ENCODE measurements at places on chromosomes 3 and 15.
A peak's percentile ranks its signal among the peaks of the same experiment; 100 is the strongest.

GRCh38 chr3:172153335-172153861, 114.0 kb downstream of the FNDC3B start:
- DNase-seq, result peak; percentile 97

GRCh38 chr3:111434941-111435622, 106.9 kb upstream of the CD96 start:
- no peak for DNase-seq

DNA sequence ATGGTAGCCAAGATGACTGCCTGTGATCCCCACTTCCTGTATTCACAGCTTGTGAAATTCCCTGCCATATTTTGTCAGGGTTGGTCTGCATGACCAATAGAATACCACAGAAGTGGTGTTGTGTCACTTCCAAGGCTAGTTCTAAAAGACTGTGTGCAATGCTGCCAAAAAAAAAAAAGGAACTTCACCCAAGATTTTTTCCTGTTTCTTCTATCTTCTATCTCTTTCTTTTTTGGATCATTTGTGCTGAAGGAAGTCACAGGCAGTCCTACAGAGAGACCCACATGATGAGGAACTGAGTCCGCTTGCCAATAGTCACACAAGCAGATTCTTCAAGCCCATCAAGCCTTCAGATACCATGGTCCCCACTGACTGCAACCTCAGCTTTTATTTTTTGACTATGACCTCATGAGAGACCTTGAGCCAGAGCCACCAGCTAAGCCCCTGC, 18.1 kb upstream of the RAF1 start:
- peak; percentile 69 for DNase-seq

GRCh38 chr3:72405943-72406566, 442.2 kb downstream of the SHQ1 start:
- DNase-seq, result no peak

DNA sequence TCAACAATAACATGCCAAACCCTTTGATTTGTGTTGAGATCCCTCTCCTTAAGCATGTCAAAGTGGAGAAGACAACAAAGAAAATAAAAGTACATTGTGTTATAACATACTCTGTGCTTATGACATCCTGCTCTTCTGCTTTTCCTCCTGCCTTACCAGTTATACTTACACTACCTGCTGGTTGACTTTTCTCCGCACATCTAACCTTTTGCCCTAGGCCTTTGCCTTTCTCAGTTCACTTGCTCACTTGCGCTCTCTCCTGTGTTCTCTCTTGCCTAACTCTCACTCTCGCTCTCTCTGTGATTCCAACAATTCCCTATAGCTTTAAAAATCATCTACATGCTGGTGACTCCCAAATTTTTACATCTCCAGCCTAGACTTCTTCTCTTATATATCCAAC, 5.7 kb downstream of the DNAH12 start:
- no peak for DNase-seq

DNA sequence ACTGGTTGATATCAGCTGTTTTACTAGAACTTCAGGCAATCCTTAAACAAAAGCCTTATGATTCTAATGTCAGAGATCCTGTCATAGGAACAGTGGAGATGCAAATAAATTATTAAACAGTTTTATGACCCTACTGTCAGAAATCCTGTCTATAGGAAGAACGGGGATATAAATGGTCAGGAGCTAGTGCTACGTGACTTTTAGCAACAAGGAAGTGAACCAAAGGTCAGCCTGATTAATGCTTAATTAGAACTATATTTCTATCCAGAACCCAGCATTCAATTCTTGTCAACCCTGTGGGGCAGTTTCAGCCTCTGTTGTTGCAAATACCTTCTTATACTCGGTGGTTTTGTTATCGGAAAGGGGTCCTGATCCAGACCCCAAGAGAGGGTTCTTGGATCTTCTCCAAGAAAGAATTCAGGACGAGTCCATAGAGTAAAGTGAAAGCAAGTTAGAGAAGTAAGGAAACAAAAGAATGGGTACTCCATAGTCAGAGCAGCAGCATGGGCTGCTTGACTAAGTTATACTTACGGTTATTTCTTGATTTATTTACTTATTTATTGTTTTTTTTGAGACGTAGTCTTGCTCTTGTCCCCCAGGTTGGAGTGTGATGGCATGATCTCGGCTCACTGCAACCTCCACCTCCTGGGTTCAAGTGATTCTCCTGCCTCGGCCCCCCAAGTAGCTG, 59.9 kb upstream of the RNU6-1 start:
- no peak for DNase-seq

DNA sequence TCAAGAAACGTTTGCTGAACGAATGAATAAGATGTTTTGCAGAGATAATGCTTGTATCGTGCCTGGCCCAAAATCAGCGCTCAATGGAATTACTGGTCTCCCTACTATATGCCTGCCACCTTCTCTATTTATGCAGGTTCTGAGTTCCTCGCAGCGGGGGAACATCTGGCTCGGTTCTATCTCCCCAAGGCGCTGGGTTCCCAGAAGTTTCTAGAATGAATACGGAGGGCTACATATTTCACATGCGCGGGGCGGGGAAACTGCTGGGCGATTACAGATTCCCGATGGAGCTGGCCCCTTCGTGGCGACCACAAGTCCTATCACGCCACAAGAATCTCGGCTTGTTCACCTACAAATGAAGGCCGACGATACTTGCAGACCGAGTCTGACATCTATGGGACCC, 411 bp upstream of the EIF2B5 start:
- DNase-seq, result peak; percentile 2

GRCh38 chr3:58989163-58989562, 60.7 kb downstream of the CFAP20DC start:
- DNase-seq, result peak; percentile 75

GRCh38 chr3:129119365-129120100, 2.1 kb downstream of the RAB43 start:
- no peak for DNase-seq

DNA sequence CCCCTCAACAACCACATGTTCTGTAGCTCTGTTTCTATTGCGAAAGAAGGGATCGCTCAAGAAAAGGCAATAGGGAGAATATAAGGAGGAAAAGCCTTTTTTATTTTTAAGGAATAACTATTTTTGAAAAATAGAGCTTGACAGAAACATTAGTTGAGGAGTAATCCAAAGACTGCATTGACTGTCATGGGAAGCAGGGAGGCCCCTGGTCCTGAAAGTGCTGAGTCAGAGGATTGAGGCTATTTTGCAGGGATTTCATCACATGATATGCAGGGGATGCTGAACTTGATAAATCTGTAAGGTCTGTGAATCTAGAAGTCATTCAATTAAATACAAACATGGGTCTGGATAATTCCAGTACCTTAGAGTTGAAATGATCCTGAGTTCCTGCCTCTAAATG, 92.0 kb downstream of the MTHFS start:
- DNase-seq, result peak; percentile 30

DNA sequence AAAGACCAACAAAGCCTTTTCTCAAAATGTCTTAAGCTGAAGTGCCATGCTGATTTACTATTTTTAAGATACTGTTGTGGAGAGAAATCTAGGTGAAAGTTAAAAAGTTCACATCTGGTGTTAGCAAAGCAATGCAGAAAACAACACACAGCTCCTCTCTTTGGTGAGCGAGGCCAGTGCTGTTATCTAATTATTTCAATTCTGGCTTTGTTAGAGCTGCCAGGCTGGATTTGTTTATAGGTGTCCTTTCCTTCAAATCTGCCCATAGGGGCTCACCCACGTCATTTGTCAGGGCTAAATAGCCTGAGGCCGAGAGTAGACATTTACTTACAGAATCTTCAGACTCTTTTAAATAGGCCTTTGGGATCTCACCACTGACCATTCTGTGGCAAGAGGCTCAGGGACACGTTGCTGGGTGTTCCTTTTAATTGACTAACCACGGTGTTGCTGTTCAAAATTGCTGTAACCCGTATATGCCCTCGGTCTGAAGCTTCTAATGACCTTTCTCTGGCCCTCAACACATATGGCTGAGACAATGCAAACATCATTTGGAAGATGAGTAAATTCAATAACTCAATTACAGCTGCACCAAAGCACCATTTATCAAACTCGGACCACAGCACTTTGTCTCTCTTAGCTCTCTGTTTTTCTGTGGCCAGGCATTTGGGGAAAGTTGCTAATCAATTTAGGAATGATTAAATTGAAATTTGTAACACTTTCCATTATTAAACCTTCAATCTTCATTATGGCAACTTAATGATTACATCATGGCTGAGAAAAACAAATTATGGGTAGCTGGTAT, 152.6 kb downstream of the PDZRN3 start:
- DNase-seq, result no peak

DNA sequence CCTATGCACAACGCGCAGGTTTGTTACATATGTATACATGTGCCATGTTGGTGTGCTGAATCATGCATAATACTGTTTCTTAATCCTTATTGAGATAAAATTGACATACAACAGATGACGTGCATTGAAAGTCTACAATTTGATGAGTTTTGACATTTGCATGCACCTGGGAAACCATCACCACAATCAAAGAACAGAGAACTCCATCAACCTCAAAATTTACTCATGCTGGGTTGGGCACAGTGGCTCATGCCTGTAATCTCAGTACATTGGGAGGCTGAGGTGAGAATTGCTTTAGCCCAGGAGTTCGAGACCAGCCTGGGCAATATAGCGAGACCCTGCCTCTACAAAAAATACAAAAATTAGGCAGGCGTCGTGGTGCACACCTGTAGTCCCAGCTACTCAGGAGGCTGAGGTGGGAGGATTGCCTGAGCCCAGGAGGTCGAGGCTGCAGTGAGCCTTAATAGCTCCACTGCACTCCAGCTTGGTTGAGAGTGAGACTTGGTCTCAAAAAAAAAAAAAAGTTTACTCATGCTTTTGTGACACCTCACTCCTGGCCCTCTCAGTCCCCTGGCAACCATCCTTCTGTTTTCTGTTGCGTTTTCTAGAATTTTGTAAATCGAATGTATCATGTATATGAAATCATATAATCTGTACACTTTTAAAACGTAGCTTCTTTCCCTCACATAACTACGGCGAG, 56.6 kb downstream of the BHLHE40 start:
- no peak for DNase-seq

- DNase-seq, result no peak
Measured at GRCh38 chr15:31314380-31314779, 12.3 kb upstream of the KLF13 start.

GRCh38 chr3:8298021-8298954, 203.3 kb upstream of the LMCD1 start:
- DNase-seq, result no peak

DNA sequence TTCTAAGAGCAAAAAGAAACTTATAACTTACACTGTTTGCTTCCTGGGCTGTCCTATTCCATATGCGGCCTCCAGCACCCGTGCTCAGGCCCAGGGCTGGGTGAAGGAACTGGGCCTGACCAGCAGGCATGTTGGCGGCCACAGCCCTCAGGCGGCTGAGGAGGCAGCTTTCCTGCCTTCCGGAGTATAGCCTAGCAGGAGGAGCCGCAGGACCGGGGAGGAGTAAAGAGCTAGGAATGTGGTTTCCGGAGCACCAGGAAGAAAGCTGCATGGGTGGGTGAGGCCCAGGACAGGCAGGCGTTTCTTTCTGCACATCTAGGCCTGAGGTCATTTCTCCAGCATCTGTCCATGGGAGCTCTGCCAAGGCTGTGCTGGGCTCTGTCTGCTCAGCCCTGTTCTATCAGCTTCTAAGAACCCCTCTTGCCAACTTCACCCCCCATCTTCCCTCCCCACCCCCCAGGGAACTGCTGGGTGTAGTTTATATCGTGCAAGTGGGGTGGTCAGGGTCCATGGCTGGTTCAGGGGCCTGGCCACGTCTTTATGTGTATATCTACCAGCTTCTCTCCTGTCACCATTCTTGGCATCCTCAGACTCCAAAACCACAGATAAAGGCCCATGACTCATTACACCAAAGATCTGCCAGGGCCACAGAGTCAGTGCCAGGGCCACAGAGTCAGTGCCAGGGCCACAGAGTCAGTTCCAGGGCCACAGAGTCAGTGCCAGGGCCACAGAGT, 7.8 kb upstream of the KIF7 start:
- peak; percentile 92 for DNase-seq

DNA sequence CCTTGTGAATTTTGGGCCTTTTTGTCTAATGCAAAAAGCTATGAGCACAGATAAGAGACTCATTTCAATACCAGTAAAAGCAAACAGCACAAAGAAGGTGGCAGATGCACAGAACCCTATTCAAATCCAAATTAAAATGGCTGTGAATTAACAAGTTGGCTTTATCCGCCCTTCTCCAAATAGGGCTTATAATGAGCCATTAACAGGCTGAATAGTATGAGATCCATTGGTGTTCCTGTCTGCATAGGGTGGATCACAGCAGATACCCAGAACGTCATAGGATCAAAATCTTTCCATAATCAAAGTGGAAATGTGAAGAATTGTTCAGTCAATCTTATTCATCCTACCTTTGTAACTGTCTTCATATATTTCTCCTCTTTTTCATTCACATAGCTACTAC, 282.4 kb upstream of the UMPS start:
- DNase-seq, result no peak

- DNase-seq, result peak; percentile 80
Measured at GRCh38 chr3:49165771-49166751, at the start of gene CCDC71. TSS of gene CCDC71 (minus strand) at chr3:49166331. CDS start at chr3:49164208, 2,123 bp downstream.

DNA sequence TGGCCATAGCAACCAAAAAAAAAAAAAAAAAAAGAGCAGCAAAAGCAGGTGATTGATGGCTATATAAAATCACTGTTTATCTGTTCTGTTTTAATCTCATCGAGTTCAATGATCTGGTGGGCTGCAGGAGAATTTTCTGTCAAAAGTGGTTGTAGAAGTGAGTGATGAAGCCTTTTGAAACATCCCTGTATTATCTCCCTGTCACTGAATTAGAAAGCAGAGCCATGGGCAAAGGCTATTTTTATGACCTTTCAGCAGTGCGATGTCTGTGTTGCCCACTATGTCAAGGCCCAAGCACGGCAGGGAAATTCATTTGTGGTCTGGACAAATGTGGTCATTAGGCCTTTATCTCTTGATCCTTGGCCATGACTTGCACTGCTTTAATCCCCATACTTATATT, 59.9 kb downstream of the OTOL1 start:
- no peak for DNase-seq

GRCh38 chr15:77455696-77456321, 35.1 kb downstream of the HMG20A start:
- DNase-seq, result peak; percentile 71

GRCh38 chr3:89635137-89635536, 527.7 kb downstream of the EPHA3 start:
- DNase-seq, result no peak

- DNase-seq, result no peak
Measured at GRCh38 chr3:72446218-72447058, 401.8 kb downstream of the SHQ1 start.

- no peak for DNase-seq
Measured at GRCh38 chr15:68326711-68327354, 49.3 kb downstream of the FEM1B start.

DNA sequence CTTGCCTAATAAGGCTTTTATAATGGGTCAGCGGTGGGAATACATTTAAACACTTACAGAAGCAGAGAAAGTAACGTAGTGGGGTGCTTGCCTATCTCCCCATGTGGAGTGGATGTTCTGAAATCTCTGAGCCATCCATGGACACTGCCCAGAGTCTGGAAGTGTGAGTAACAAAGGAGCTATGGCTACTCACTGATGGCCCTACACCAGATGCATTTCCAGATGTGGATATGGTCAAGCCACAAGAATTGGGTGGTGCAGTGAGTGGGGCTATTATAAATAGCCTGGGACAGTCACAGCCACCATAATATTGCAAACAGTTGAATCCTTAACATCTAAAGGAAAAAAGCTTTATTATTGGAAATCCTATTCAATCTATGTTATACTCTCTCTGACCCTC, 96.6 kb downstream of the CGNL1 start:
- no peak for DNase-seq

All from fibroblast of skin of scalp (primary cell).